AG10803 (cell line): ENCODE measurements at places on chromosomes 2 and 18.
A peak's percentile ranks its signal among the peaks of the same experiment; 100 is the strongest.

GRCh38 chr2:176125772-176126054 lies 3.2 kb downstream of the HOXD9 start:
- DNase-seq, result no peak

DNA sequence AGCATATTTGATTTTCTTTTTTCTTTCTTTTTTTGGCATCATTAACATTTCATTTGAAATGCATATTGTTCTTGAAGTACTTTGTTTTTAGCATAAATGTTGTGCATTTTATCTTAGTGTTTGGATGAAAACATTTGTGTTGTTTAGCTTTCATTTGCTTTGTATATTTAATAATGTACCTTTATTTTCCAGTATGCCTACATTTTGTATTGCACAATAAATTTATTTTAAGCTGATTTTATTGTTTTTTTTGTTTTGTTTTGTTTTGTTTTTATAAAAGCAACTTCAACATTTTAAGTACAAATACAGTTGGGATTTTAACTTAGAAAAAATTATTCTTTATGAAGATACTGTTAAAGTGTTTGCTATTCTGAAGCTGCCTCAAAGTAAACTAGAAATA lies 54.4 kb downstream of the GLS start:
- no peak for DNase-seq

DNA sequence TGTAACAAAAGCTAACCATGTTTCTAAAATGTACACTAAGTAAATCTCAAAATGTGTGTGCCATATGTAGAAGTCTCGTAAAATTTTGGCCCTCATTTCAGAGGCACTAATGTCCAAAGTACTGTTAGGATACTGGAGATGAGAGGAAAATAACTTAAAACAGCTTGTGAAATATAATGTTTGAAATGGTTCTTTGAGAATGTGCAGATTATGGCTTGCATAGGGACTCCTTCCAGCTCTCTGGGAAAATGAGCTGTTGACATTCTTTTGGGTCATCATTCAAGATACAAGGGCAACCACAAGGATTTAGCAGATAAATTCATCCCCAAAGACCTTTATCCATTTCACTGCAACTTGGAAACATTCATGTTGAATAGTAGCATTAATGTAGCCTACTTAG lies 38.1 kb upstream of the OTX1 start:
- peak; percentile 89 for DNase-seq

GRCh38 chr2:201149064-201149820 lies 33.3 kb downstream of the CFLAR start:
- peak; percentile 87 for DNase-seq

DNA sequence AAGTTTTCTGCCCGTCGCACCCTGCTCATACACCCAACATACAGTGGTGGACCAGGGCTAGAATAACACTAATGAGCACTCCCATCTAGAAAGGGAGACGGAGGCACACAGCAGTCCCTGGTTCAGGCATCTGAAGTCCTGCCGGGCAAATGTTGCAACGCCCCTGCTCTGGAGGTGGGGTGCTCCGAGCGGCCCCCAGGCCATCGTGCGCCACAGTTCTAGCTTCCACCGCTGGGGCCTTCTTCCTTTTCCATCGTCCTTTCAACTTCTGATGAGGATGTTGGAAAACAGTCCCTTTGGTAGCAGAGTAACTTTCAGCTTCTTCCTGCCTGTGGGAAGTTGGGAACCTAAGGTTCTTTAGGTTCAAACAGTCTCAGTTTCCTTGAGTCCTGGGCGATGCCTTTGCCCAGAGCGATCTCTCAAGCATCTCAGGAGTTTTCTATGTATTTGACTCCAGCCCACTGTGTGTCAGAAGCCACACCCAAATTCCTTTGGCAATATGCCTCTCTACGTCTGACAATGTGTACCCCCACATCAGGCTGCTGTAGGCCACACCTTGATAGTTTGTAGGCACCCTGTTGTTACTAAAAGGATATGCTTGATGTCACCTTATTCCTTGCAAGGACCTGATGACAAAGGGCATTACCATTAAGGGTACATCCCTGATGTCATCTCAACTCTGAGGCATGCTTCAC lies 258.8 kb downstream of the GLI2 start:
- no peak for DNase-seq

DNA sequence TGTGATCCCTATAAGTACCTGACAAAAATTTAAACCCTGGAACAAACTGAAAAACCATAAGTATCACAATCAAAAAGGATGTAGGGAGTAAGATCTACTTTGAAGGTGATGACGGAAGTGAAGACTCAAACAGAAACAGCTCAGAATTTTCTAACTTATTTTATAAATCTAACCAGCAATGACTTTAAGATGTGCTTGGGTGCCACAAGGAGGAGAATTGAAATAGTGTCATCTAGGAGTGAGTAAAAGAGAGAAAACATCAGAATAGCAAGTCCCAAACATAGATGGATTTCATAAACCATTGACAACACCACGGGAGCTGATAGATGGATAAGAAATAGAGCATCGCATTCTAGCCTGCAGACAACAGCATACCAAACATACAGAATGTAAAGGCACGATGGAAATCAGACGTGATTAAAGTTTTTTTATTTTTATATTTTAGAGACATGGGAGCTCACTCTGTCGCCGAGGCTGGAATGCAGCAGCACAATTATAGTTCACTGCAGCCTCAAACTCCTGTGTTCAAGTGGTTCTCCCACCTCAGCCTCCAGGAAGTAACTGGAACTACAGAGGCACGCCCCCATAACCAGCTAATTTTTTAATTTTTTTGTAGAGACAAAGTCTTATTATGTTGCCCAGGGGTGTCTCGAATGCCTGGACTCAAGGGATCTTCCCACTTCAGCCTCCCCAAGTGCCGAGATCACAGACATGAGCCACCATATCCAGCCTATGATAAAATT lies 36.9 kb downstream of the MAP3K19 start:
- no peak for DNase-seq

- DNase-seq, result no peak
These were observed 11.1 kb upstream of the ALPG start for GRCh38 chr2:232395586-232395985.

- no peak for DNase-seq
These were observed 74.9 kb upstream of the ARL4C start for GRCh38 chr2:234571620-234572407.

DNA sequence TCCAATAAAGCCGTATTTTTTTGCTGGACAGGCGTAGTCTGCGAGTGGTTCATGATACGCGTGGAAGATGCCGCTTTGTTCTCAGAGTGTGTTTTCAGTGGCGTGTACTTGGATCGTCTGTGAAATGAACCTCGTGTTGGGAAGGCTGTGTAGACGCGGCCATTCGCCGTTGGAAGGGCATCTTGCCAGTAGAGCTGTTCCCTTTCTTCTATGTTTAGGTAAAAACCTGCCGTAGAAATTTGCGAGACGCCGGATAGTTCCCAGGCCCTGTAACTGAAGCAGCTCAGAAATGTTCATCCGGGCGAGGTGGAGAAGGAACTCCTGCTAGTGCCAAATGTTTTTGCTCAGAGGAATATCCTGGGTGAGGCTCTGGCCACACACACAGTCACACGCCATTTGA lies 133.6 kb downstream of the NFATC1 start:
- DNase-seq, result no peak
